ENCODE measurements at places on chromosomes 2 and 18.

DNA sequence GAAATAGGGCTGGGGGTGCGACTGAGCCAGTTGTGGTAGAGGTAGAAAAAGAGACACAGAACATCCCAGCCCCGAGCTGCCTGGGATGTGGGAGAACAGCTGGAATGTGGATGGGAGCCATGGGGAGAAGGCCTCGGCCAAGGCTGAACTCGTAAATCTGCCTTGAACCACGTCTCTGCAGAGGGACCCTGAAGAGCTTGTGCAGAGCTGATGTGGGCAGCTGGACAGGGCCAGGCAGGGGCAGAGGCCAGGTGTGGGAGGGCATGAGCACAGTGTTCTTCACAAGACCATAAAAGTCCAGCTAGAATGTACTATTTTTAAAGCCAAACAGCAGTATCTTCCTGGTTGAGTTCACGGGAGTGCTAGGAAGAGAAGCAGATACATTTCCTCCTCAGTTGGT, 5.7 kb downstream of the TCF23 start:
- DNase-seq, result no peak

GRCh38 chr2:24330161-24330560, 30.2 kb downstream of the ITSN2 start:
- no peak for DNase-seq

- DNase-seq, result no peak
These were observed 85.3 kb downstream of the NPAS2 start for GRCh38 chr2:100905132-100905805.

GRCh38 chr2:218500501-218501060, 67.6 kb downstream of the USP37 start:
- no peak for DNase-seq

- DNase-seq, result no peak
These were observed 1.9 kb upstream of the ZFP36L2 start for GRCh38 chr2:43228321-43228751.

DNA sequence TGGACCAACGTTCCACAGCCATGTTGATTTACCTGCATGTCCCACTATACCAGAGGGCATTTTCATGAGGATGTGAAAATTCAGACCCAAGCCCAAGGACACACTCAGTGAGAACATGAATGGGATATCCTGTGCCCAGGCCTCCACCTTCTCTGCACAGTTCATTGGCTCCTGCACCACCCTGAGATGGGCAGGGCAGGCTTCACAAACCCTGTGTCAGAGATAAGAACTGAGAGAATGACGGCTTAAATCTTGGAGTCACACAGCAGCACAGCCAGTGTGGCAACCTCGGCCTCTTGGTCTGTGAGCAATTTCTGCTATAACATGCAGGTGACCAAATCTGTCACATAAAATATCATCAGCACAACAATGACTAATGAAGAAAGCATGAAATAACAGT, 71.9 kb downstream of the UXS1 start:
- DNase-seq, result no peak

- DNase-seq, result no peak
These were observed 104.9 kb downstream of the TRABD2A start for GRCh38 chr2:84776011-84776410.

DNA sequence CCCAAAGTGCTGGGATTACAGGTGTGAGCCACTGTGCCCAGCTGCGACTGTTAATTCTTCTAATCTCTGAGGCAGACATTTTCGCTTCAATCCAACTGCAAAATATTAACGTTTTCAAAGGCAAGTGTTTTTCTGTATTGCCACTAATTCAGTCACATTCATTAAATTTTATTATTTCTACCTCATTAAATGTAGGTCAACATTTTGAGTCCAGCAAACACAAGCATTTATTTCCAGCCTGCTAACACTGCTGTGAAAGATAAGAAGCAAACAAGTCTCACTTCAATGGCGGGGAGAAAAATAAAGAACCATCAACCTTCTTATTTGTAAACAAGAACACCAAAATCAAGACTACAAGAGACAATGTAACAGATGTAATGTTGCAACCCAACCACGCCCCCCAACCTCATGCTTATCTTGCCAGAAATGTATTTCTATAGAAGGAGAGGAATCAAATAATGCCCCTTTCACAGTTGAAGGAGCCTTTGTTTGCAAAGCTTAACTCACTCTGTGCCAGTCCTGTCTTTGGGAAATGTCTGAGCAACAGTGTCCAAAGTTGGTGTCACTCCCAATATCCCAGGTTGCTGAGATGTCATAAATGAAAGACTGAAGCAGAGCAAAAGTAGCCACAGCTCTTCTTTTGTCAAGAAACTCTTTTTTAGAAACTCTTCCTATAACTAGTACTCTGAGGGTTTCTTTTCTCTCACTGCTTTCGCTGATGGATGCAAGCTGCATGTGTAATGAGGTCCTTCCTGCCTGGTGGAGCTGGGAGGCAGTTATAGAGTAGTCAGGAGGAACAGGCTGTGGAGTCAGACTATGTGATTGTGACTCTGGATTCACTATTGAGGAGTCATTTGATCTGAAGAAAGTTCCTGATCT, 8.6 kb downstream of the DOCK10 start:
- no peak for DNase-seq

DNA sequence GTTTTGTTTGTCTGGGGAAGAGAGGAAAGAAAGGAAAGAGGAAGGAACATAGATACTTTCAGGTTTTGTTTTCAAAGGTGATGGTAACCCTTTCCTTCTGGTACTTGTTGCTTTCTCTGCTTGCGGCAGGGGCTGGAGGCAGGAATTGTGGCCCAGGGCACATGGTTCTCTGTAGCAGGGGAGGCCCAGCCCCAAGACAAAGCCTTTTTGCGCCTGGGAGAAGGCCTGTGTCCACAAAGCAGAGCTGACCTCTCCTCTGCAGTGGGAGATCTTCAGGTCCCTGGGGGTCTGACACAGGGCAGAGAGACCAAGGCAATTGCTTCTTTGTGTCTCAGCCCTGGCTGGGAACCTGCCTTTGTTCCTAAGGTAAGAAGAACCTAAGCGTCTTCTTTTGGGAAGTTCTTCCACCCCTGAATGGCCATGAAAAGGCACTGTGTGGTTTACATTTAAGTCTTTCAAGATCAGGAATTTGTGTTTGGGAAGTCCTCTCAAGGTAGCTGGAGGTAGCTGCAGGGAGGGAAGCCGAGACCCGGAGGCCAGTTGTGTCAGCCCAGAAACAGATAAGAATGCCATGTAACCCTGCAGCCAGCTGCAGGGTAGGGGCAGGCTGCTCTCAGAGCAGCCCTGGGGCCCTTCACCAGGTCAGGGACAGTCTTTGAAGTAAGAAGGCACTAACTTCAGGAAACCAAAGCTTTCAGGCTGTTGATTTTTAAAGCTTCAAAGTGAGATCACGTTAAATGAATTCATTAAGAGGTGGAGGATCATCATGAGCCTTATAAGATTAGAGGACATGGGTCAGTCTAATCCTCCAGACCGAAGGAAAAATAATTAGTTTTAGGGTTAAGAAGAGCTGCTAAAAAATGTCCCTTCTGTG, 119.3 kb downstream of the STPG4 start:
- no peak for DNase-seq

- no peak for DNase-seq
These were observed 283.9 kb upstream of the SPHKAP start for GRCh38 chr2:228465408-228465807.

DNA sequence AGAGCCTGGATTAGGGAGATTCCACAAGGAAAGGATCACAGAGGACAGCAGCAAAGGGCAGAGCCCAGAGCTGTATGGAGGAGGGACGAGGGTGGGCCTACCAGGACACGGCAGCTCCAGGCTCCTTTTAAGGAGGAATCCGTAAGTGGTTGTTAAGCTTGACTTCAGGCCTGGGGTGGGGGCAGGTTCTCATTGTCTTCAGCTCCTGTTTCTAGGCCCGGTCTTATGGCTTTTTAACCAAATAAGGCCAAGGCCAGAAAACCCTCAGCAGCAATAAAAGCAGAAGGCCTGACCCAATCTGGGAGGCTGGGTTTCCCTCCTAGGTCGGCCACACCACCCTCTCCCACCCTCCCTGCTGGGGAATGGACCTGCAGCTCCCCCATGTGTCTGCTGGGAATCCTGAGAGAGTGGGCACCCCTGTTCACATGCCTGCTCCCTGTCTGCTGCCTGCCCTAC, 111.2 kb downstream of the PLB1 start:
- no peak for DNase-seq

GRCh38 chr2:106223347-106223746, 29.2 kb upstream of the UXS1 start:
- no peak for DNase-seq

DNA sequence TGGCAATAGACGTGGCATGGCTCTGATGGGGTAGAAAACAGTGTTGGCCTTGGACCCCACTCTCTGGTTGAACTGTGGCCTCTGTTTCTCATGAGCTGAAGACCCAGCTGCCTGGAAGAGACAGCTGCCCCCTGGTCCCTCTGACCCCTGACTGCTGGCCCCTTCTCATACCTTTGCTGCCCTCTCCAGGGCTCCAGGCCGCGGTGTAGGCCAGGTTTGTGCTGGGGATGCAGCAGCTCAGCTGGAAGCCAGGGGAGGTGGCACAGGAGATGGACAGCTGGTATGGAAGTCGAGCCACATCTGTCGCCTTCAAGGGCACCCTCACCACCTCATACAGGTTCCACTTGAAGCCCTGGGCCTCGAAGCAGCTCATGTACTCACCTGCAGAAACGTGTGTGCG, 31.7 kb upstream of the SELENOI start:
- no peak for DNase-seq

- no peak for DNase-seq
These were observed 20.0 kb downstream of the DAPL1 start for GRCh38 chr2:158815166-158815565.

DNA sequence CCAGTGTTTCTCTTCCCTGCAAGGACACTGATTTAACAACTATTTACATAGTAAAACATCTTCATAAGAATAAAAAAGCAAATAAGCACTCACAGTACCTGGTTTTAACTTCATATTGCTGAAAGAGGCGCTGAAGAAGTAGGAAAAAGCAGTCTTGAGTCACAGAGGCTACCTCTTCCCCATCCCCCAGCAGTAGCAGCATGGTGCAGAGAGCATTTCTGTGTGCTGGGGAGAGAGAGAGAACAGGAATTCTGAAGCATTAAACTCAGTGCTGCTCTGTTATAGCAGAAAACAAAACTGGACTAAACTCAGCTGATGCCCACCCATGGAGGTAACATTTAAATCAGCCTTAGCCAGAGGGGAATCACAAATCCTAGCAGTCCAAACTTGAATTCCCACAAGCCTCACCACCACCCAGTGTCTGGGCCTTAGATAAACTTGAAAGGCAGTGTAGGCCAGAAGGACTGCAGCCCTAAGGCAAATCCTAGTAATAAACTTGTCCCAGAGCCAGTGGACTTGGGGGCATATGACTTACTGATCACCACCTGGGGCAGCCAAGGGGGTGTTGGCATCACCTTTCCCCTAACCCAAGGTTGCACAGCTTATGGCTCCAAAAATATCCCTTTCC, 321.8 kb upstream of the CWC22 start:
- no peak for DNase-seq

DNA sequence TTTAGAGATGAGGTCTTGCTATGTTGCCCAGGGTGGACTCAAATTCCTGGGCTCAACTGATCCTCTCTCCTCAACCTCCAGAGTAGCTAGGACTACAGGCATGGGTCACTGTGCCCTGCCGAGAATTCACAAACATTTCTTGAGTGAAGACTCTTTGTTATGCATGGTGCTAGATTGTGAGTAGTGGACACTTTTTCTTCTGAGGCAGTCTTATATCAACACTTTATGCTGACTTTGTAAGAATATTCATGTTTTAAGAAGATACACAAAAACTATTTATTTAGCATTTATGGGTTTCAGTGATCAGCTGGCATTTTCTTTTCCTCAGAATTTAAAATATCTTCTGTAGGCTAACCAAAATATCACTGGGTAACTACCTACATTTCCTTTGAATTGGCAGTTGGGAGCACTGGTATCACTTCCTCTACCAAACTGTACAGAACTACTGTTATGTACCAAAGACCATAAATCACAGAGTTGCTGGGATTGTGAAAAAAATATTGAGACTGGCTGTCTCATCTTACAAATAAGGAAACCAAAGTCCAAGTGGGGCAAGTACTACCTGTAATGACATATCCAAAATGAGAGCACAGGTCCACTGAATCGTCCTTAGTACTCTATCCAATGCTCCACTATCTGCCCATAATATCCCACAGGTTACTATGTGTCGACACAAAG, 34.0 kb downstream of the DOCK10 start:
- DNase-seq, result no peak

DNA sequence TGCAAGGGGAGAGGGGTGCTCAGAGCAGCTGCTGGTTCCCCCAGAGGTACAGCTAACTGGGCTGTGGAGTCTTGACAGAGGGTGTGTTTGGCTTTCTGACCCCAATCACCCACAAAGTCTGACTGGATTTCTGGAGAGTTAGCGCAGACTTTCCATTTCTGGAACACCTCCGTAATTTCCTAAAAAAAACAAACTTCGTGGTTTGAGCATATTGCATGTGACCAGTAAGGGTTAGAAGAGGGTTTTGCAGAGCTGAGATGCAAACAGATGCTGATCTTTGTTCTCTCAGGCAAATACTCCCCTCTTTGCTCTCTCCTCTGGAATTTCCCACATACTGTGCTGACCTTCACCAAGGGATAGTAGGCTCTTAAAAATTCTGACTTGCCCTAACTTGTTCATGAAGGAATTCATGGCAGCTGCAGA, 44.5 kb upstream of the TMEM247 start:
- no peak for DNase-seq

- no peak for DNase-seq
These were observed 28.8 kb downstream of the GLI2 start for GRCh38 chr2:120764492-120764891.

Measured in stimulated activated CD4-positive, alpha-beta T cell treated with anti-CD3 and anti-CD28 coated beads, Interleukin-12 subunit alpha, Interleukin-12 subunit beta, amount 100 ng/mL, for 4 hours (primary cell).